ENCODE measurements at places on chromosomes 1 and 21.
A peak's percentile ranks its signal among the peaks of the same experiment; 100 is the strongest.

GRCh38 chr1:111556325-111557037, 53.0 kb upstream of the ADORA3 start:
- no peak for DNase-seq

DNA sequence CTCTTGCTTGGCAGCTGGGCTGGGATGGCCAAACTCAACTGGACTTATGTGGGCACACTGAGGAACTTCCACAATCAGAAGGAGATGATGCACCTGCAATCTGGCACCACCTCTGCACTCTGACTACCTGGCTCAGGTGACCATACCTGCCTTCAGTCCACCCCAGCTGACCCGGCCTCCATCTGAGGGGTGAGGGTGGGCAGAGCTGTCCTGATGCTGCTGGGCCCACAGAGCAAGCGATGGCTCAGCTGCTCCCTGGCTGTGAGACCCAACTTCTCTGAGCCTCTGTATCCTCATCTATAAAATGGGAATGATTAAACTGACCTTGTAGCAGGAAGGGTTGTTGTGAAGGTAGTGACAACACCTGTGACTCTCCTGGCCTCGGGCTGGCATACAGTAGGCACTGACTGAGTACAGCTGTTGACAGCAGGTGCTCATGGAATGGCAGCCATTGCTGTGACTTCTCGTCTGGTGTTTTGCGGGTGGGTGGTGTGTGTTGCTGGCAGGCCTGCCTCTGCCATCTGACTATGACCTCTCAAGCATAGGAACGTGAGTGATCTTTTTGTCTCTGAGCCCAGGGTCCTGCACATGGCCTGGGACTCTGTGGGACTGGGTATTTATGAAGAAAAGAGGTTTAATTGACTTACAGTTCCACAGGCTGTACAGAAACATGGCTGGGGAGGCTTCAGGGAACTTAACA, 438.5 kb downstream of the PTPRU start:
- DNase-seq: no peak

GRCh38 chr21:32705139-32705538, 22.7 kb downstream of the SYNJ1 start:
- no peak for DNase-seq

DNA sequence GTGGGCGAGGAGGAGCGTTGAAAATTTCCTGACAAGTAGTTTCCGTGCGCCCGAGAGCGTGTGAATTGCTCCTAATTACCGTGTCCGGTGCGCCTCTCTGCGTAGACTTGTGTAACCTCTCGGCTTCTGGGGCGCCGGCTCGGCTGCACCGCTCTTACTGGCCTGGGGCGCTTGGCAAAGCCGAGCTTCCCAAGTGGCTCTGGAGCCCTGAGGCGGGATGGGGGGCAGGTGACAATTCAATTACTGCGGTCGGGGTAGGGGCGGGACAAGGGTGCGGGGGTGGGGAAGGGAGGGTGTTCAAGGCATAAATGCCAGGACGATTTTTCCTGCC, 392 bp upstream of the DMRTA2 start:
- DNase-seq: peak; percentile 26

GRCh38 chr1:185861630-185862029, 127.4 kb downstream of the HMCN1 start:
- no peak for DNase-seq

- no peak for DNase-seq
Observed at GRCh38 chr1:10813799-10814198, 17.4 kb upstream of the CASZ1 start.

DNA sequence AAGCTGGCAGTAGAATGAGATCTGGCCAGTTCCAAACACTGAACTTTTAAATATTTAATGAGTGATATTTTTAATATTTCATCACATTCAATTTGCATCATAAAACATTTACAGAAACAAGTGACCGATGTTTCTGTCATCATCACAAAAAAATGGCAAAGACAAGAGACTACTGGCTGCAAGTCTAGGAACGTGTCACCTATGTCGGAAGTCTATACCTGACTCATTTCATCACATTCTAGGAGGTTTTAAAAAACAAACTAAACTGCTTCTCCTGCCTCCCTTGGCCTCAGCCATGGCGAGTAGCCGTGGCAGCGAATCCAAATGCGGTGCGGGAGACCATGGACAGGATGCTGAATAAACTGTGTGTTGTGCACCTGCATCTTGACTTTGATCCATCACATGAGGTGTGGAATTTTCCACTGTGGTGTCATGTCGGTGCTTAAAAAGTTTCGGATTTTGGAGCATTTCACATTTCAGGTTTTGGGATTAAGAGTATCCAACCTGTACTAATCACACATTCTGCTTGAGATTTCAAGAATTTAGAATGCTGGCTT, 43.1 kb downstream of the CLSTN1 start:
- no peak for DNase-seq

GRCh38 chr1:247638781-247639180, 33.4 kb downstream of the OR2G3 start:
- no peak for DNase-seq

- DNase-seq: peak; percentile 75
Observed at GRCh38 chr1:212791261-212791675, 309 bp downstream of the NSL1 start.

DNA sequence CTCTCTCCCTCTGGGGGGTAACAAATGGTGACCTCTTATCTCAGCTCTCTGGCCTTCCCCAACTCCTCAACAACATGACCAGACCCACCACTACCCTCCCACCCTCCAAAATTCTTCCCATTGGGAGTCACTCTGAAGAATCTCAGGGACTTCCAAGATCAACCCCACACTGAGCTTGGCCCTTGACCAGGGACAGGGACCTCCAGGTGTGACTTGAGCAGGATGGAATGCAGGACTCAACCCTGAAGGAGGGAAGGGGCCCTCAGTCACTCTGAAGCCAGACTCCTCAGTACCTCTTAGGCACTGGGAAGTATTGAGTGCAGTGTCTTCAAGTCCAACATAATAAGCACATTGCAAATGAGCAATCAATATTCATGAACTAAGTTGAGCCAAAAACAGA, 1.9 kb downstream of the CASQ1 start:
- DNase-seq: no peak

GRCh38 chr1:220137019-220137786, 43.3 kb downstream of the IARS2 start:
- no peak for DNase-seq

DNA sequence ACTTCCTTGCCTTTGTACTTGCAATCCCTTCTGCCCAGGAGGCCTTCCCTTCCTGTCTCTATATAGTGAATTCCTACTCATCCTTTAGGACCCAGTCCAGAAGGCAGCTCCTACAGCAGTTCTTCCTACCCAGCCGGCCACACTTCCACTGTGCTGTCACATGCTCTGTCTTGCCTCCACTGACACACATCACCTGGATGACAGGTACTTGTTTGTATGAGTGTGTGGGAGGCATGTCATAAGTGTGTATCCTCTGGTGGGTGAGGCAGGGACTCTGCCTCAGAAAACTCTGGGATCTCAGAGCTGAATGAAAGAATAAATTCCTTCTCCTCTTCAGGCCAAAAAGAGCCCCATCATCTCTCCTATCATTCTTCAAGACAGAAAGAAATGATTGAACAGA, 5.1 kb upstream of the OSCP1 start:
- no peak for DNase-seq

- DNase-seq: no peak
Observed at GRCh38 chr1:244214009-244214967, 163.2 kb downstream of the ZBTB18 start.

- DNase-seq: no peak
Observed at GRCh38 chr1:116334015-116334547, 39.0 kb upstream of the ATP1A1 start.

GRCh38 chr1:181190364-181191035, 102.0 kb downstream of the IER5 start:
- DNase-seq: peak; percentile 30

- no peak for DNase-seq
Observed at GRCh38 chr21:41593760-41594138, 85.8 kb upstream of the TMPRSS2 start.

DNA sequence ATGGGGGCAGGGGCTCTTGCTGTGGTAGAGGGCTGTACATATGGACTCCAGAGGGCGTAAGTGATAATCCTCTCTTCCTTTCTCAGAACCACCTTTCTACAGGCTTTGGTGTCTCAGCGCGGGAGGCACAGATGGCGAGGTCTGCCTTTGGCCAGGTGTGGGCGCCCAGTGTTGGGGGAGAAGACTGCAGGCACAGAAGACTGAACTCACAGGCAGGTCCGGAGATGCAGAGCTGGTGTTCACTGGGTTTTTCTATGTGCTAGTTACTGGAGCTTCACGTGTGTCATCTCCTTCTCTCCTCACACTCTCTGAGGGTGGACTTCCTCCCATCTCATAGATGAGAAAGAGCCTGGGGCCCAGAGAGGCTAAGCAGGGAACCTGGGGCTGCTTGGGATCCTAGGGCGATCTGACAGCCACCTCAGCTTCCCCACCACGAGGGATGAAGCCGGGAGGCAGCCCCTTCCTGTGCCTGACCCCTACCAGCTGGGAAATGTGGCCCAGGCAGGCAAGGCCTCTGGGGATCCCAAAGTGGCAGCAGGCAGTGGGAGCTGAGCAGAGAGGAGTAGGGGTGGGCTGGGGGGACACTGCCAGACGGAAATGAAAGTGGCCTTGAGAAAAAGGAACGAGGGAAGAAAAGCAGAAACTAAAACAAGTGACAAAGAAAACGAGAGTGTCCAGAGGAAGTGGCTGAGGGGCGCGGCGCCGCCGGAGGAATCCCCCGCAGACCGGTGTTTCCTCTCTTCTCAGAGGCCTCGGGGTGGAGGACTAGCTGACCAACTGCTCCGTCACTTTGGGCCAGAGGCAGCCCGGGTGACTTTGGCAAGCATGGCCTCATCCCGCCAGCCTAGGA, 191.6 kb downstream of the HIVEP3 start:
- no peak for DNase-seq

GRCh38 chr1:208919371-208919770, 664.1 kb upstream of the CAMK1G start:
- DNase-seq: no peak

- DNase-seq: no peak
Observed at GRCh38 chr1:41507110-41507720, 22.7 kb upstream of the EDN2 start.

- no peak for DNase-seq
Observed at GRCh38 chr1:29362764-29363163, 126.4 kb downstream of the PTPRU start.

- no peak for DNase-seq
Observed at GRCh38 chr1:76191561-76191960, 117.0 kb downstream of the ST6GALNAC3 start.

DNA sequence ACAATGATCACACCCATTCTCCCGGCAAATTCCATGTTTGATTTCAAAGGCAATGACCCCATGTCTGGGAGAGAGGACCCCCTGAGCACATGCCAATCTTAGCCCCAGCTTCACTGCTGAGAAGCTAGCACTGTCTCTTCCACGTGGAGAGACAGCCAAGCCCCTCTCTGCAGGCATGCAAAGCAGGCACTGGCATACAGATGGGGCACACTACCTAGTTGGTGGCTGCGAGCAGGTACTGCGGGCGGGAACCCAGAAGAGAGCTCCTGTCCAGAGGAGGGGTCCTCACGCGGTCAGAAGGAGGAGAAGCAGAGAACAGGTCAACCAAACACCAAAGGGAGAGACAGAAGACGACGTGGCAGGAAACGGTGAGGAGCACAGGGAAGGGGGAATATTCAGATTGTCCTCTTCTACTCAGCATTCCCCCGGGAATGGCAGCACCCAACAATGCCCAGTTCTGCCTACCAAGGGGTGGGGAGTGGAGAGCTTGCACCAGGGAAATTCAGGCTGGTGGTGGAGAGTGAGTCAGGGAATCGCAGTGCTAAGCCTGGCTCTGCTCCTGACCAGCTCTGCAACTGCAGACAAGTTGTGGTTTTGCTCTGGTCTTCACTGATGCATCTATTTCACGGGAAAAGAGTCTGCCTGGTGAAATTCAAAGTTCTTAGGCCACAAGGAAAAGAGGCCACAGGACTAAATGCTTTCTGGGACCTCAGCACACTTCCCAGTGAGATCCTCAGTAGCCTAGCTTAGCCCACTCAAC, 48.1 kb upstream of the GOLT1A start:
- DNase-seq: no peak

DNA sequence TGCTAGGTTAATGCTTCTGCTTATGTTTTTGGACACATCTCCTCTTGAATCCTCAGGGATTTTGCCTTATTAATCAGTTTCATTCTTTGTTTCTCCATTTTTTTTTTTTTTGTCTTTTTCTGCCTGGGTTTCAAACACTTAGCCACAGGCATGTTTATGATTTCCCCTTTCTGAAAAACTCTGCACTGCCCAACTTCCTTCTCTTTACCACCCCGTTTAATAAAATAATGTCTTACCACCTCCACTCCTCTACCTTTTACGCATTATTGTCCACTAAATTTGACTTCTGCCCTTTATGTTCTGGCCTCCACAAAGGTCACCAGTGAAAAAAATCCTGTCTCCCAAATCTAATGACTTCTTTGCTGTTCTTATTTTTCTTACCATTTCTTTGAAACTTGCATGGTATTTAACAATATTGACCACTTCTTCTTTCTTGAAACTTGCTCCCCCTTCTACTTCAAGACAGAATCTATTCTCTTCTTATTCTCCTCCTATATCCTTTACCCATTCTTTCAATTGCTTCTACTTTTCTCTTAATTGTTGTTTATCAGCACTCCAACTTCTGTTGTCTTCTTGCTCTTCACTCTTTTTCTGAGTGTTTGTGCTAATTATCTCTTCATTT, 150.3 kb downstream of the TNFSF18 start:
- DNase-seq: no peak

- no peak for DNase-seq
Observed at GRCh38 chr1:44903011-44903680, 60.1 kb upstream of the PTCH2 start.

- no peak for DNase-seq
Observed at GRCh38 chr1:221045842-221046831, 166.9 kb downstream of the HLX start.

DNA sequence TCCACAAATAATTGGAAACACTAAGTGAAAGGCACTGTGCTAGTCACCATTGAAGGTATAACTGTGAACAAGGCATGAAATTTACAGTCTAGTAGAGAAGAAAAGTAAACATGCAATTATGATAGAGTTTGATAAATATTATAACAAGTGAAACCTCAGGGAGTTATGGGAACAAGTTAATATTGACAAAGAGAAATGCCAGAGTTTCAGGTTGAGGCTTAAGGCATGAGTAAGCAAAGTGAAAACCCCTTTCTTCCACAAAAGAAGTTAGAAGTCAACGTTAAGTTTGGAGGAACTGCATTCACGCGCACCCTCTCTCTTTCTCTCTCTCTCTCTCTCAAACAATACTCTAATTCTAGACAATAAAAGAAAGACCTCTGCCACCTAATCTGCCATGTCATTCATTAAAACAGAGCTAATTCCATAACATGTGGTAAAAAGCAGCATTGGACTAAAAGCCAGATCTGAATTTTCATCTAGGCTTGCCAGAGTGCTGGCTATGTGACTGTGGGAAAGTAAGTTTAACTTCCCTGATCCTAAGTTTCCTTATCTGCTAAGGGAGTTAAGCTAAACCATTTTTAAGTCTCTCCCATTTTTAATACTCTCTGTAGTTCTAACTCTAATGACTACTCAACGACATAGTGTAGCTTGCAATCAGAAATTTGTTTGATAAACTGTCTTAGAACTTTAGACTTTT, 22.0 kb downstream of the SLC44A5 start:
- no peak for DNase-seq

Measured in NCI-H1092 (cell line).